ENCODE measurements at places on chromosomes 3 and 15.

DNA sequence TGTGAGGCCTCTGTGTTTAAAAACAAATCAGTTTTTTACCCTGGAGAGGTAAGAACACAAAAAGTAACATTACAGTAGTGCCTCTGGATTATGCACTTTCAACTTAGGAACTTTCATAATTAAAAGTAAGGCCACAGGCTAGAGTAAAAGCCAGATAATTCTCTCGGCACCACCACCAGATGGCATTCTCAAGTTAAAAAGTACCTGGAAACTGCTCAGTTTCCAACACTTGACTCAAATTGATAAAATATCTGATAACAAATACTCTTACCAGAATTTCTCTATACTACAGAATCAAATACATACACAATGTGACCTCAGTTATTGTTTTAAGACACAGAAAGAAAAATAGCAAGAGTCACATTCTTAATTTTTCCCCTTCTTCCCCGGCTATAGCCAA lies 19.9 kb downstream of the SPICE1 start:
- peak; percentile 55 for DNase-seq

DNA sequence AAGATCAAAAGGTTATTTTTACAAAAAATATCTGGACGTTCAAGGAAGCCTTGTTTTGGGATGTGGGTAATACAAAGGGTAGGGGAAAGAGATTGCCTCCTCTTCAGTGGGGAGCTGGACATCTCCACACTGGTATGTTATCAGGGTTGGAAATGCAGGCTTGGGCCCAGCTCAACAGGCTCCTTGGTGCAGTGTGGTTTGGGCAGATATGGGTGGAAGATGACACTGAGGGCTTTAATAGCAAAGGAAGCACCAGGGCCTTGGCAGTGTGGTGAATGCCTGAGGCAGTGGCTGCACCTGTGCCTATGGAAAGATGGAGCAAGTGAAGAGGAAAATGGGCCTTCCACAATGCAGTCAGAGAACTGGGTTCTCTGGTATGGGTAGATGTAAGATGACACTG lies 11.2 kb upstream of the MED12L start:
- no peak for DNase-seq

DNA sequence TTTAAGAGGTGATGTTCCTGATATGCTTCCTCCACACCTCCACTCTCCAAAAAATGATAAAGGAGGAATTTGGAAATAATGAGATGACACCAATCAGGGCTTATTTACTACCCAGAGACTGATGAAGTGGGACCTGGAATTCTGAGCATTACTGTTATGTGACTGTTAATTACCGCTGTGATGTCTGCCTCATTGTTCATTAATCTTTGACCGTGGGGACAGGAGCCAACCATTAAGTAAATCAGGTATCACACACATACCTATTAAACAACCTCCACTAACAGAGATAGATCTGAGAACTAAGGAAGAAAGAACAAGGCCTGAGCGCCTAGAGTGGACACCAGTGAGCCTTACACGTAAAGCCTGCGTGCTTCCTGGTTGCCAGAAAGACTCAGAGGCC lies 37.7 kb downstream of the ABHD5 start:
- no peak for DNase-seq

DNA sequence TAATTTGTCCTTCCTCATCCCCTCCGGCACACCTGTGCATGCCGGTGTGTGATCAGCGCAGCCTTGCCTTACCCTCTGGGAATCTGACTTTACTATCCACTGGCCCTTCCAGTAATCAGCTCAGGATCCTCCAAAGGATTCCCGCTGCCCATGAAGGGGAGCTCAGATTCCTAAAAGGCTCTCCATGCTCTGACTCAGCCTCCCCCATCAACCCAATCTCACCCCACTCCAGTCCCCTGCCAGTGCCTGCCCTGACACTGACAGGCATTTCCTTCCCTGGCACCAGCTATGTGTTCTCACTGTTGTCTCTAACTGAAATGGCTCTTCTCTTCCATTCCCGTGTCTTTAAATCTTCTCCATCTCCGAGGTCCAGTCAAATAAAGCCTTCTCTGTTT lies 7.3 kb upstream of the BCL2A1 start:
- no peak for DNase-seq

DNA sequence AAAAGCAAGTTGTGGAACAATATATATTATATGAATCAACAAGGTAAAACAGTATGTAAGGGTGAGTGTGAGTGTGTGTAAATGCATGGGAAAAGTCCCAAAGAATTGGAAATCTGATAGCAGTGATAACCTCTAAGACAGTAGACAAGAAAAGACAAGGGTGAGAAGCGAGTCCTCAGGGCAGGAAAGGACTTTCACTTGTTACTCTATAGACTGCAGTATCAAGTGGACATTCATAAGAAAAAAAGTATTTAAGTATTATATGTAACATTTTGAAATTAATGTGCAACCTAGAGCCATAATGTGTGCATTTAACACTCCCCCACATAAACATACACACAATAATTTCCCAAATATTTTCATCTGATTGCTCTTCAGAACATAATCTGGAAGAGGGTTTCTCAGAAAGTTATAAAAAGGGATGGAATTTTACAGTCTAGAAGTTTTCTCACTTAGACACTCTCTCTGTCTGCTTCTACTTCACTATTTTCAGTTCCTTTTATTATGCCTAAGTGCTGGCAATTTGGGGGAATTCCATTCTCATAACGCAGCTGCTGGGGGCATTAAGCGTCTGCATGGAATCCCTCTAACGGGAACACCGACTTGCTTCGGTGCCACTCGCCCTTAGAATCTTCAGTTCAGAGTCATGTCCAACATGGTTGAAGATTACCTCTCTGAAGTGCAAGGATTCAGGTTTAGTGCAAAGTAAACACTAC lies 50.0 kb upstream of the CDIN1 start:
- DNase-seq: no peak

DNA sequence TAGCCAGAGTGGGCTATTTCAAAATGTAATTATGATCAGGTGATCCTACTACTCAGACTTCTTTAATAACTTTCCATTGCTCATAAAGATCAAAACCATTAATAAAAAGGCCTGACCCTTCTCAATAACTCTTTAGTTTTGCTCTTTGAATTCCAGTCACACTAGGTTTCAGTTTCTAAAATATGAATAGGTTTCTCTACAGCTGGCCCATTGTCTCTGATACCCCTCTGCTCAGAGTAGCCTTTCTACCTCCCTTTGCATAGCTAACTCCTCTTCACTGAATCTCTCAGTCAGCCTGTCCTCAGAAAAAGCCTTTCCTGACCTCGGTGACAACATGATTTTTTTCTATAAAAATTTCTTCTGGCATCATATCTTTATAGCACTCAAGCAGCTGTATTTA lies 209.1 kb downstream of the UNC13C start:
- DNase-seq: no peak
